NCI-H460 (cell line): ENCODE measurements at places on chromosomes 3 and 15. TPM values are rescaled to one million over a fixed set of nuclear protein-coding genes. Genes with fewer than 3 reads are reported as not detected.

The ACAN gene
- not detected in 2 replicates for total RNA-seq

The GCNT3 gene
- total RNA-seq: 0.29 and 0.50 TPM in 2 replicates

The TNIK gene
- total RNA-seq: 0.46 and 1.1 TPM in 2 replicates

The CPN2 gene
- total RNA-seq: not detected in 2 replicates

The CHRFAM7A gene
- 1.3 and 4.5 TPM in 2 replicates for total RNA-seq

The FSIP1 gene
- 0.40 and 0.52 TPM in 2 replicates for total RNA-seq

The AHSG gene
- total RNA-seq: not detected in 2 replicates

The SPTBN5 gene
- total RNA-seq: 0.06 and 0.10 TPM in 2 replicates

The FGD5 gene
- total RNA-seq: 0.17 TPM in 1 of 2 replicates, not detected in the other

The DAZL gene
- 1.8 TPM in 2 replicates for total RNA-seq

The RBP2 gene
- not detected in 2 replicates for total RNA-seq

The TKT gene
- total RNA-seq: 984 and 1,070 TPM in 2 replicates

The GNAT1 gene
- not detected in 2 replicates for total RNA-seq

The CTXND1 gene
- not detected in 2 replicates for total RNA-seq

The AP3B2 gene
- 0.89 and 1.1 TPM in 2 replicates for total RNA-seq

The SEMA3F gene
- total RNA-seq: 4.4 and 5.4 TPM in 2 replicates

The SCG3 gene
- not detected in 2 replicates for total RNA-seq

The RAD51 gene
- 4.3 and 7.1 TPM in 2 replicates for total RNA-seq

The ADIPOQ gene
- total RNA-seq: not detected in 2 replicates

The PRSS50 gene
- not detected in 2 replicates for total RNA-seq

DNA sequence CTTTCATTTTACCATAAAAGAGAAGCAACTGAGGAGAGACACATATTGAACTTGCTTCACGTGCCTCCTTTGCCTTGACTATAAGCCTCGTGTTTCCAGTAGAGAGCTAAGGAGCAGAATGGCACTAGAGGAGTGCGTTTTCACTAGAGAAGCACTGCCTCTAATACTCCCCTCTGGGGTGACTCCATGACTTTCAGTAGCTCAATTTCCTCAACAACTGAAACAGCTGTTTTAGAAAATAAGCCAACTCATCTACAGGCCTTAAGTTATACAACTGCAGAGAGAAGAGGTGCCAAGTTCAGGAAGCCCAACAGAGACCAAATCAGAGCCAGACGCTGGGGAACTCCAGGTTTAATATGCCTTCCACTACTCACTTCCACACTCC lies 1.9 kb downstream of the UBP1 start:
- DNase-seq: no peak

DNA sequence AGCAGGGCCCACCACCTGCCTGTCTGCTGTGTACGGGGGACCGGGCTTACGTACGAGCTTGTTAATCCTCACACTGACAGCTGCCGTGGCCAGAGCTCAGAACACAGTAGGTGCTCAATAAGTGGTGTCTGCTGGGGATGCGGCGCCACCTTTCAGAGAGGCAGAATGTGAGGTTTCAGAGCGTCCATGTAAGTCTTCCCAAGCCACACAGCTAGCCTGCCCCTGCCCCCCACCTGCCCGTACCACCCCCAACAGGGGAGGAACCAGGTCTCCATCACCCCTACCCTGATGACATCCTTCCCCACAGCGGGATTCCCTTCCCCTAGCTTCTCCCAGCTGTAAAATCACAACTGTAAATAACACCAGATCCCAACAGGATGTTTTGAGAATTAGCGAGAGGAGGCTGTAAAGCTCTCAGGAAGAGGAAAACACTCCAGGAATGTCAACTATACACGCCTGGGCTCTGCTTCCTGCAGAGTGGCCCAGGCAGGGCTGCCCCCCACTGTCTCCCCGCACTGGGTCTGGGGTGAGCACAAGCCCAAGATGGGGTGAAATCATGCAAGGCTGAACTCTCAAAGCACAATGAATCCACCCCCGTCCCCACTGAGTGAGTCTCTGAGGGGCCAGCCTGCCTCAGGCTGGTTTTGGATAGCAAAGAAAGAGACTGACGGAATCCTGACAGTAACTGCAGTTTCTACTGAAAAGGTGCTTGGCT lies 250.1 kb upstream of the LYSMD4 start:
- no peak for DNase-seq

DNA sequence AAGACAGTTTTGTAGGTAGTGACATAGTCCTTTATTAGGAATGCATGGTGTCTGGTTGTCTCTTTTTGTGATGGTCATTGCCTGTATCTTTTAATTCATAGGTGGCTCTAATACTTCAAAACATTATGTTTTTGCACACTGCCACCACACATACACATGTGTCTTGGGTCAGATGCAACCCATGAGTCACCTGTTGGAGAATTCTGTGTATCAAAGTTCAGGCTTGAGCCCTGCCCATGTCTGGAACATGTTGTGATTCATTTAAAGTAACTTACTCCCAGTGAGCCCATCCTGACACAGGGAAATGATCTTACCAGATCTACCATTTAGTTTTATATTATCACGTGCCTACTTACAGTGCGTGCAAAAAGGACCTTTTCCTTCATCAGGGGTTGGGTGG lies 142.7 kb downstream of the GHSR start:
- DNase-seq: no peak

DNA sequence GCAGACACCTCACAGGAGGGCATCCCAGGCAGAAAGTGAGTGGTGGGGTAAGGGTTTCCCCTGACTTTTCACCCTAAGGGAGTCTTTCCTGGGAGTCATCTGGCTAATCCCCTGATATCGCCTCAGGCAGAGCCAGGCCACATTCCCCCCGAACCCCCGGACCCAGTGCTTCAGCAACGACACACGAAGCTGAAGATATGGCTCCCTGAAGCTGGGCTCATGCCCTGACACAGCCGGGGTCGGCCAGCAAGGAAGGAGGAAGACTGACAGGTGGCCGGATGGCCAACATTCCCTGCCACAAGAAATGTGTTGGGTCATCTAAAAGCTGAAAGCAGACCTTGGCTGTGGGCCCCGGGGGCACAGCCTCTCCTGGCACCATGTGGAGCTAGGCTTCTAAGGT lies 14.4 kb downstream of the CHST13 start:
- no peak for DNase-seq

DNA sequence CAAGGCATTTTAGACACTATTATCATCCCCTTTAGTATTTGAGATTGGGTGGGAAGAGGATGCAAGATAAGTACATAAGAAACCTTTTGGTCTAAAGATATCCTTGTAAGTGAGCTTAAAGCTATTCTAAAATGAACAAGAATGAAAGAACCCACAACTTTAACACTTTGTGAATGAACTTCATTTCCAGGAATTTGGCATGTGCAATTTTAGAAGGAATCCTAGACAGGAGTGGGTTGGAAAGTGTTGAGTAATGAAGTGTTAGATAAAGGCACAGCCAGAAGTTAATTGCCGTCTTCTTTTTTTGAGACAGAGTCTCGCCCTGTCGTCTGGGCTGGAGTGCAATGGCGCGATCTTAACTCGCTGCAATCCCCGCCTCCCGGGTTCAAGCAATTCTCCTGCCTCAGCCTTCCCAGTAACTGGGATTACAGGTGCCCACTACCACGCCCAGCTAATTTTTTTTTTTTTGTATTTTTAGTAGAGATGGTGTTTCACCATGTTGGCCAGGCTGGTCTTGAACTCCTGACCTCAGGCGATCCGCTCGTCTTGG lies 13.2 kb upstream of the TEX9 start:
- no peak for DNase-seq

DNA sequence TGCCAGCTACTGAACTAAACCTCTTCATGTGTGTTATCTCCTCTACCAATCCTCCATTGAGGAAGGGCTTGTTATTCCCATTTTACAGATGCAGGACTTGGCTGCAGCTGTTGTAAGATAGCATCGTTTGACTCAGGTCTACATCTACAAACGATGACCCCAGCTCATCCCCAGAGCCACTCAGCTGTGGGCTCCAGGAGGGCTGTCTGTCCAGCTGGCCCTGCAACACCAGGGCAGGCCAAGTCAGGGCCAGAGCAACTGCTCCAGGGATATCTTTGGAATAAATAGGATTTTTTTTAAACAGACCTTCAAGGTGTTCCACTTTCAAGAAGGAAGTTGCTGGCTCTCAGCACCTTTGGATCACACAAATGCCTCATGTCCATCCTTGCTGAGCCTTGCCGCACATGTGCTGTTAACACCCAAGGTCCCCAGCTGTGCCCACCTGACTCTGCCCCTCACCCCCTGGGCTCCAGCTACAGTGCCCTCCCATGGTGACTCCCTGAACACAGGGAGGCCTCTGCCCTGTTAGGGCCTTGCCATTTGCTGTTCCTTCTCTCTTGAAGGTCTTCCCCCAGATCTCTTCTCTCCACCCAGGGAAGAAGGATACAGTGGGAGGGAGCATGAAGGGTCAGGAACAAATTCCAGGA lies 31.0 kb downstream of the ALDH1L1 start:
- DNase-seq: no peak

DNA sequence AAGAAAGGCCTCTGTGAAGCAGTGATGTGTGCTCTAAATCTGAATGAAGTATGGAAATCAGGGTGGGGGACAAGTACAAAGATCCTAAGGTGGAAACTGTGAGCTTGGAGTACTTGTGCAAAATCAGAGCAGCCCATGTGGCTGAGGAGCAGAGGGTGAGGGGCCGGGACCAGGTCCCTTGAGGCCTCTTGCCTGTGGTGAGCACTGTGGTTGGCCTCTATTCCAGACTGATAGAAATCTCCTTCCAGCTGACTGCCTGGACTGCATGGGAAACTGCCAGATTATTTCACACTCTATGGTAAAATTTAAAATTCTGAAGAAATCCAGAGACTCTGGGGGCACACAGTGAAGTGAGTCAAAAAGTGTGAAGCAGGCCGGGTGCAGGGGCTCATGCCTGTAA lies 81.4 kb downstream of the TM4SF4 start:
- DNase-seq: no peak

GRCh38 chr15:54917312-54917711 lies 279.4 kb downstream of the RSL24D1 start:
- no peak for DNase-seq

DNA sequence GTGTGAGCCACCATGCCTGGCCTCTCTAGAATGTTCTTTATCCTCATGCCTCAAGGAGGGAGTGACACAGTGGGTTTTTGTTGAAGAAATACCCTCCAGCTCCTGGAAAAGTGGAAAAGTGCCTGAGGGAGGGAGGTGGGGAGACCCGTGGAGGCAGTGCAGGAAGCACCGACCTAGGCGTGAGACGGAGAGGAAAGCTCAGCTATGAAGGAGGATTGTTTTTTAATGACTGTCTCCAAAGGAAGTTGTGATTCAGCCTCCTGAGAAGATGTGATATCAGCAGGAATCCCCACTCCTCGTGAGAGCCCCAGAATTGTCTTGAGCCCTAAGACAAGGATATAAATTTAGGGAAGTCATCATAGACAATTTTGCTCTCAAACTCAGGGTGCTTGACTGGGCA lies 21.7 kb downstream of the RPLP1 start:
- DNase-seq: no peak

GRCh38 chr3:123337948-123338619 lies 110.8 kb downstream of the ADCY5 start:
- no peak for DNase-seq

- peak; percentile 35 for DNase-seq
Observed at GRCh38 chr3:79032686-79033318, 735.0 kb downstream of the ROBO1 start.

- DNase-seq: no peak
Observed at GRCh38 chr3:45362758-45363157, 25.6 kb upstream of the LARS2 start.

DNA sequence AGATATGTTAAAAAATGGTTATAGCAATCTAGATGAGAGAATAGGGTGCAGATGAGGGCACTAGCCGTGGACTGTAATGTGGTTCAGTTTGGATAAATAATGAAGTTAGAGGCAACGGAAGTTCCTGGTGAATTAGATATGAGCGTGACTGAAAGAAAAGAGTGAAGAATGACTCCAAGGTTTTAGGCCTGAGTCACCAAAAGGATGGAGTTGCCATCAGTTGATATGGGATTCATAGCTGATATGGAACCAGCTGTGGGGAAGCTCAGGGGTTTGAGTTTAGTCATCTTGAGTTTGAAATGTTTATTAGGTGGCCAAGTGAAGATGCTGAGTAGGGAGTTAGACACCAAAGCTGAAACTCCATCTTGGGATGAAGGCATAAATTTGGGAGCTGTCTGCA lies 66.2 kb downstream of the SSR3 start:
- DNase-seq: no peak

- no peak for DNase-seq
Observed at GRCh38 chr15:52199271-52199670, 8.1 kb upstream of the GNB5 start.

DNA sequence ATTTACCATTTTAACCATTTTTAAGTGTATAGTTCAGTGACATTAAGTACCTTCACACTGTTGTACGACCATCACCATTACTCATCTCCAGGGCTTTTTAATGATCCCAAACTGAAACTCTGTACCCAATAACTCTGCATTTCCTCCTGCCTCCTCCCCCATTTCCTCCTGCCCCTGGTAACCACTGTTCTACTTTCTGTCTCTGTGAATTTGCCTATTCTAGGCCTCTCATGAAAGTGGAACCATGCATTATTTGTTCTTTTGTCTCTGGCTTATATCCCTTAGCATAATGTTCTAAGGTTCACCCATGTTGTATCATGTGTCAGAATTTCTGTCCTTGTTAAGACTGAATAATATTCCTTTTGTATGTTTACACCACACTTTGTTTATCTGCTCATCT lies 154.2 kb downstream of the MECOM start:
- DNase-seq: no peak

GRCh38 chr15:71254491-71254890 lies 139.2 kb downstream of the THSD4 start:
- DNase-seq: no peak

DNA sequence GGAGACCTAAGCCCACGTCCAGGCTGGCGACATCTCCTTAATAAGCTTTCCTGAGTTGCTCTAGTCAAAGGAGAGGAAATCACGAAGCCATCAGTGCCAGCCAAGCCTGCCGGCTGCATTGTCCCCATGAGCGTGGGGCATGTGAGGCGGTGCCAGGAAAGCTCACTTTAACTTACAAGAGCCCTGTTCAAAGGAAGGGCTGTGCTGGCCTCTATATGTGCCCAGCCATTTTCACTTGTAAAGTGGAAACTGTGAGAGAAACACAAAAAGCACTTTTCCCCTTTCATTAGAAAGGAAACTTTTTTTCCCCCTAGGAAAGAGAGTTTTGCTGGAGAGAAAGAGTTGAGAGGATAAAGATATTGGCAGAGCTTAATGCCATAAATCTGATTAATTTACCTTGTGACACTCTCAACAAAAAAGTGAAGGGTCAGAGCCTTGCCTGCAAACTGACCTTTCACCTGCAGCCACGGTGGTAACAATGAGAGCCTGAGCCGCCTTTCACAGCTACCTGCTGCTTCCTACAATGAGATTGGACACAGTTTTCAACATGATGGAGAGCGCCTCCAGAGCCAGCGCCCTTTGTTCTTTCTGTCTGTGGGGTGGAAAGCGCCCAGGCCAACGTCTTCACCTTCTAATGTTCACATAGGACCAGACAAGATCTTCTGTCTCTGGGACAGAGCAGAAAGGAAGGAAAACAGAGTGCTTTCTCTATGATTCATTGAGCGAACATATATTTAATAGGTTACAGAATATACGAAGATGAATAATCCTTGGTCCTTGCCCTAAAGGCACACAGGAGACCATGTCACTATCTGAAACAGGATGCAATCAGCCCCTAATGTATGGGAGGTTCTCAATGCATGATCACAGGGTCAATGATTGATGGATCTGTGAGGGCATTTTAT lies 233.1 kb upstream of the HES1 start:
- DNase-seq: no peak

- no peak for DNase-seq
Observed at GRCh38 chr15:31360158-31360561, 33.5 kb downstream of the KLF13 start.
